ENCODE measurements at places on chromosomes 16 and 17.

DNA sequence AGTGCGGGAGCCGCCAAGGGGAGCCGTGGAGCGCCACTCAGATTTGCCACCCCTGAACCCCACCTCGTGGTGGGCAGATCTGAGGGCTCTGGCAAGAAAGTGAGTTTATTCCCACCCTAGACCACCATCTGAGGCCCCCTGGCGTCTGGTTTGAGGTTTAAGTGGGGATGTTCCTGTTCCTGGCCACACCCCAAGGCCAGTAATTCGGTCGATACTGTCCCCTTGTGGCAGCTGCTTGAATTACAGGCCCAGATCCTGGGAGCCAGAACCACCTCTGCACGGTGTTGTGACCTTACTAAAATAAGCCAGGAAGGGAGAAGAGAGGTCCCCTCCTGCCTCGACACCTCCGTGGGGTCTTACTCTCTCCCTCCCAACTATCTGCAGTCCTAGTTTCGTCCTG is 3.3 kb upstream of the LAT start:
- no peak for DNase-seq

DNA sequence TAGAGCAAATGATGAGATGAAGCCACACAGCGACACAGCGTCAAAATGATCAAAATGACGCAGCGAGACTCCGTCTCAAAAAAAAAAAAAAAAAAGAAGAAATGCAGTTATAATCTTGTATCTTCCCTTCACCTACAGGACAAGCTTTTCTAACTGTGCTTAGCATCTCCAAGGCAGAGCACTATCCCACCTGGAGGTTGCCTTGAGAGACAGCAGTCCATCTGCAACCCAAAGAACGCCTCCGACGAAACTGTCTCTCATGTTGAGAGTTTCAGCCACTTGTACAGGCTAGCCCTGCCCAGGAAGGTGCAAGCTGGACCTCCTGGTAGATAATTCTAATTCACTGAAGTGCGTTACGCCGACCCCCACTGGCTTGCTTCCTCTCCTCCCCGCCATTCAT is 46.7 kb upstream of the GCSH start:
- no peak for DNase-seq

DNA sequence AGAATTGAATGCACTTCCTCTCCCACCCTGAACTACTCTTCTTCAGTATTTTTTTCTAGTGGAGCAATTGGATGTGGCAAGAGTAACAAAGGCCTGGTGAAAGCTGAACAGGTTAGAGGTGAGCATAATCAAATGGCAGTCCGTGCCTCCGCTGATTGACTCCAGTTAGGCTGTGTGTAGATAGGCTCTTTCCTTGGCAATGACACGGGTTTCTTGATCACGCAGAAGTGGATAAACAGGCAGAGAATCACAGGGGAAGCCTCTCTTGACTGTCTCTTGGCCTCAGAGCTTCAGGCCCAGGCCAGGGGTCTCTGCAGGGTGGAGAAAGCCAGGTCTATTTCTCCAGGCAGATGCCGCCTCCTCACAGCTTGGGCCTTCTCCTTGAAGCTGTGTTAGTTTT is 4.2 kb downstream of the CD300LB start:
- no peak for DNase-seq

DNA sequence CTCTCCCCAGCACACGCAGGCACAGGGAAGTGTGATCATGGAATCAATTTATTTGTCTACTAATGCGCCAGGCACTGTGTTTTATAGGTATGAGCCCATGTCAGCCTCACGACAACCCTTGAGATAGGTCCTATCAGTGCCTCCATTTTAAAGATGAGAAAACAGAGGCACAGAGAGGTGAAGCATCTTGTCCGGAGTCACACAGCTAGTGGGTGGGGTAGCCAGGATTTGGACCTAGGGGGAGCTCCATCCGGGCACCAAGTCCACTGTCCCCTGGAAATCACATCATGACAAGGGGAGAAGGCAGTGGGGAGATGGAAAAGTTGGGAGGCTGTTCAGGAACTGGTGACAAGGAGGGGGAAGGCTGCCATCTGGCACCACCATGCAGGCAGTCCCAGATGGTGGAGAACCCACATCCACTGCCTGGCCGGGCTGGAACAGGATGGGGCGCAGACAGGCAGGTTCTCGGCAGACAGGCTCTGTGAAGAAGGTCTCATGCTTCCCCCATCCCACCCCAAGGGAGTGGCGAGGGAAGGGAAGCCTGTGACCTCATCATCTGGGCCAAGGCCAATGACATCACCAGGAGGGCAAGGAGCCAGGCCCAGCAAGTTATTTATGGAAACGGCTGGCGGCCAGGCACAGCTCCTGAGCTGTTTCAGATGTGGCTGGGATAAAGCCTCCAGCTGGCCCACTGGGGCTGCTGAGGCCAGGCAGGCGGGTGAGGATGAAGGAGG is 126.0 kb upstream of the SDK2 start:
- DNase-seq: no peak

DNA sequence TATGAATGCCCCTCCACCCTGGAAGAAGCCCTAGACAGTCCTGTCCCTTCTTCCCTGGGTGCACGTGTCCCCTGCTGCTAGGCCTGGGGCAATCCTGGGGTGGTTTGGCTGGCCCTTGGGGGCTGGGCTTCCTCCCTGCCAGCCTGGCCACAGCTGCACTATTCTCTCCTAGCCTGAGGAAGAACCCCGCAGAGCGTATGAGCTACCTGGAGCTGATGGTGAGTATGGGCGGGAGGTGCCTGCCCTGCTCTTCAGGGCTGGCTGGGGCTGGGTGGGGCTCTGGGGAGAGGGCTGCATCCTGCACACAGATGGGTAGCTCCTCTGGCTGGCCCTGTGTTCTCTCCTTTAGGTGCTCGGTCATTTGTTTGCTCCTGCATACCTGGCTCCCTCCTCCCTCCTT is 28.8 kb downstream of the MAP2K3 start:
- DNase-seq: no peak

DNA sequence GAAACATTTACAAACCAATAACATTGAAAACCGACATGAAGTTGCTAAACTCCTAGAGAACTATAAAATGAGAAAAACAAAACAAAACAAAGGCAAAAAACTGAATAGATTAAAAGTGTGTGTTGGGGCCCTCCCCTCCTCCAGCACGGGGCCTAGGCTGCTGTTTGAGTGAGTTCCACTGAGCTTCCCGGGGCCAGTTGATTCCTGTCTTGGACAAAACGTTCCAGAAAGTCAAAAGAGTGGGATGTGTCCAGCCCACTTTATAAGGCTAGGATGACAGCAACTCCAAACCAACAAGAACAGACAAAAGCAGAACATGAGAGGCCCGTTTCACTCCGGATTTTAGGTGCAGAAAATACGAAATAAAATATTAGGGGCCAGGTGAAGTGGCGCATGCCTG is 11.6 kb upstream of the CSNK1D start:
- no peak for DNase-seq
